ENCODE measurements at places on chromosomes 12 and 14. TPM values are rescaled to one million over a fixed set of nuclear protein-coding genes. Genes with fewer than 3 reads are reported as not detected.
A peak's percentile ranks its signal among the peaks of the same experiment; 100 is the strongest.

DNA sequence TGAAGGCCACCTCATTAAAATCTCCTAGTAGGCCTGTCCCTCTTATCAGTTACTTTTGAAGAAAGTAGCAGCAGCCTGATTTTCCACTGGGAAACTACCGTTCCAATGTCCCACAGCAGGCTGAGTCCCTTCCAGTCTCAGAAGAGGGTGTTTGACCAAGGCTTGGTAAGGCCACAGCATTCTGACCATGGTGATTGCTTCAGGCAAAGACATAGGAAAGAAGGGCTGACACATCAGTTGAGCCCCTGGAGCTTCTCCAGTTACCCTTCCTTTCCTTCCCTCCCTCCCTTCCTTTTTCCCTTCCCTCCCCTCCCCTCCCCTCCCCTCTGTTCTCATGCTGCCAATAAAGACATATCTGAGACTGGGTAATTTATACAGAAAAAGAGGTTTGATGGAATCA lies 234.3 kb upstream of the NOS1 start:
- H3K36me3 ChIP-seq, result peaks cover 1% of the 10 kb centered on the region
- no peak overlapping the region for H3K27ac ChIP-seq
- no peak for DNase-seq
- H3K4me3 ChIP-seq, result no peak overlapping the region

Gene PROX2
- not detected for total RNA-seq

DNA sequence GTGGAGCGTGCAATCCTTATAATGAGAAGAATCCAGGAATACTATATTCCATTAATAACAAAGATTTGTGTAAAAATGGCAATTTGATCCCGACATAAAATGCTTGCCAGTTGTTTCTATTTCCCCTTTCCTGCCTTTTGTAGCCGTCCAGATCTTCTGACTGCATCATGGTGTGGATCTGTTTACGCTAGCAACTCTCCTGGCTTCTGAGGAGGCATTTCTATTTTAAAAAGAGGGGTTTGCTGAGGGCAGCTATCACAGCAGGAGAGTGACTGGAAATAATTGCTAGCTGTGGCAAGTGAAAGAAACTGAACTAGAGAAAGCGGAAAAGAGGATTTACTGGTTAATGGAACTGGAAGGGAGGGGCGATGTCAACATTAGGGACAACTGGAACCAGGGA lies 145.6 kb downstream of the ATP23 start:
- no peaks in the 10 kb centered on the region for H3K36me3 ChIP-seq
- DNase-seq, result no peak
- H3K27me3 ChIP-seq, result peaks cover 8% of the 10 kb centered on the region
- H3K4me3 ChIP-seq, result no peak overlapping the region
- peaks cover 2% of the 10 kb centered on the region for H3K4me1 ChIP-seq
- H3K27ac ChIP-seq, result no peak overlapping the region

- H3K27ac ChIP-seq, result no peak overlapping the region
- H3K4me3 ChIP-seq, result no peak overlapping the region
- H3K36me3 ChIP-seq, result peaks cover 2% of the 10 kb centered on the region
- peaks cover 3% of the 10 kb centered on the region for H3K4me1 ChIP-seq
- no peak for DNase-seq
- peaks cover 10% of the 10 kb centered on the region for H3K27me3 ChIP-seq
Observed at GRCh38 chr12:77625441-77625840, 205.3 kb upstream of the NAV3 start.

GRCh38 chr12:64029013-64029857 lies 184.7 kb downstream of the SRGAP1 start:
- H3K4me1 ChIP-seq, result peaks cover 50% of the 10 kb centered on the region
- no peak overlapping the region for H3K4me3 ChIP-seq
- no peaks in the 10 kb centered on the region for H3K27me3 ChIP-seq
- peak overlapping the region; percentile 83 for H3K27ac ChIP-seq
- H3K36me3 ChIP-seq, result peaks cover 2% of the 10 kb centered on the region
- DNase-seq, result no peak

DNA sequence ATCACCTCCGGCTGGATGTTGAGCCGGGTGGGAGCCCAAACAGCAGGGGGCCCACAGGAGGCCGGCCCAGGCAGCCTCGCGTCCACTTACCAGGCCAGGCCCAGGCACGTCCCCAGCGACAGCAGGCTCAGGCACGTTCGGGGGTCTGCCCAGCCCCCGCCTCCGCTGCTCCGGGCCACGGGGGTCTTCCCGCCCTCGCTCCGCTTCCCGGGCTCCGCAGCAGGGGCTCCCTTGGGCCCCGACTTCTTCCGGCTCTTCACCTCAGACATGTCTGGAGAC lies 216 bp downstream of the IKBIP start:
- DNase-seq, result peak; percentile 91
- H3K4me1 ChIP-seq, result peaks cover 51% of the 10 kb centered on the region
- H3K27ac ChIP-seq, result peak overlapping the region; percentile 97
- H3K36me3 ChIP-seq, result peaks cover 7% of the 10 kb centered on the region

DNA sequence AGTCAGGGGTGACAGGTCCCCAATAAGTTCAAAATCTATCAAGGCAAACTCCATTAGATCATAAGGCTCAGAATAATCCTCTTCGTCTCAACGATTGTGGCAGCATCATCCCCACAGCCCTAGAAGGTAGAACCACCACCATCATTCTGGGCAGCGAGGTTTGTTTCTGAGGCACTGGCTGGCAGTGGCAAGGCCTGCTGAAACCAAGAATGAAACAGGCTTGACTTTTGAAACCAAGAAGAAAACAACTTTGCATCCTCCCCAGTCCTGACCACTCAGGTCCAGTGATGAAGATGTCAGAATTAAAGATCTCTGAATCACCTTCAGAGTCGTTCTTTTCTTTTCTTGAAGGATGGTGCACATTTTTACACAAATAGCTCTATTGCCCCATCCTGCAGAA lies 152.6 kb upstream of the SYT1 start:
- H3K27me3 ChIP-seq, result peaks cover 2% of the 10 kb centered on the region
- no peak for DNase-seq
- H3K4me3 ChIP-seq, result no peak overlapping the region
- H3K27ac ChIP-seq, result no peak overlapping the region

Gene MYBPC1
- not detected for total RNA-seq

Gene ATG14
- 11.1 TPM for total RNA-seq

Gene CLEC4A
- 1.1 TPM for total RNA-seq

Gene SLC4A8
- 2.4 TPM for total RNA-seq

Gene PTPRR
- not detected for total RNA-seq

DNA sequence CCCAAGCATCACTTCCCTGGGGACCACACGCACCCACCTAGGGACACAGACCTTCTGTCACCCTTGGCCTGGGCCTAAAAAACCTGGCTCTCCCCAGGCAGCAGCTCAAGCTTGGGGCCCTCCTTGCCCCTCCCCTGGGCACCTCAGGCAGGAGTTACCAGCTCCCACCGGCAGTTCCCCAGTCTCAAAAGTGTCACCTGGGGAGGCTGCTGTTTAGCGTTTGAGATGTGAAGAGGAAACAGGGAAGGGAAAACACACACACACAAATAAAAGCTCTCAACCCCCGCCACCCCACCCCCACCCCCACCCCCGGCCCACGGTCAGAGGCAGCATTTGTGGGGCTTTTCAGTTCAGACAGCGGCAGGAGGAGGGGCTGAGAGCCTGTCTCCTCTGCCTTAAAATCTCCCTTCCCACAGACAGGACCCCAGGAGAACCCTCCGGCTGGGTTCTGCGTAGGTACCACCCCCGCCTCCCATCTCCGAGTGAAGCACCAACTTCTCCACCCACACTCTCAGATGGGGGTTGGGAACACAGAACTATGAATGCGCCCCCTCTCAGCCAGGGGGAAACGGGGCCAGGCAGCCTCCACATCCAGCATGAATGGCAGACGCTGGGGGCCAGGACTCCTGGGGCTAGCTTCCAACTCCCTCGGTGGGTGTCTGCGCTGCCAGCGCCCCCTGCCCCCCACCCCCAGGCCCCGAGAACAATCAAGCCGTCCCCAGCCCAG lies 3.0 kb downstream of the NCOR2 start:
- H3K4me3 ChIP-seq, result no peak overlapping the region
- peak; percentile 59 for DNase-seq
- no peaks in the 10 kb centered on the region for H3K36me3 ChIP-seq
- H3K27ac ChIP-seq, result no peak overlapping the region
- no peaks in the 10 kb centered on the region for H3K27me3 ChIP-seq

Gene RAPGEF3
- total RNA-seq, result 1.3 TPM

DNA sequence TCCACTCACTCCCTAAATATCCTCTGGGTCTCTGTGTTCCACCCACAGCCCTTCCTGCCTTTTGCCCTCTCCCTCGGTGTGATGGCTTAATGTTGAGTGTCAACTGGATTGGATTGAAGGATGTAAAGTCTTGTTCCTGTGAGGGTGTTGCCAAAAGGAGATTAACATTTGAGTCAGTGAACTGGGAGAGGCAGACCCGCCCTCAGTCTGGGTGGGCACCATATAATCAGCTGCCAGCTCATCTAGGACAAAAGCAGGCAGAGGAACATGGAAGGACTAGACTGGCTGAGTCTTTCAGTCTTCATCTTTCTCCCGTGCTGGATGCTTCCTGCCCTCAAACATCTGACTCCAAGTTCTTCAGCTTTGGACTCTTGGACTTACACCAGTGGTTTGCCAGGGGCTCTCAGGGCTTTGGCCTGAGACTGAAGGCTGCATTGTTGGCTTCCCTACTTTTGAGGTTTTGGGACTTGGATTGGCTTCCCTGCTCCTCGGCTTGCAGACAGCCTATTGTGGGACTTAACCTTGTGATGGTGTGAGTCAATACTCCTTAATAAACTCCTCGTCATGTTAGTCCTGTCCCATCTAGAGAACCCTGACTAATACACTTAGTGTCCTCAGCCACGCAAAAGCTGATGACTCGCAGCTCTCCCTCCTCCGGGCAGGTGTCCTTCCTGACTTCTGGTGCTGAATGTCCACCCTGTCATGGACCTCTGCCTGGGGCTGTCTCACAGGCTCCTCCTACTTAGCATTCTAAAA lies 5.9 kb downstream of the DGLUCY start:
- no peak for DNase-seq
- no peak overlapping the region for H3K4me3 ChIP-seq
- H3K27me3 ChIP-seq, result no peaks in the 10 kb centered on the region
- peaks cover 10% of the 10 kb centered on the region for H3K36me3 ChIP-seq

- H3K27me3 ChIP-seq, result no peaks in the 10 kb centered on the region
- no peak overlapping the region for H3K27ac ChIP-seq
- no peak overlapping the region for H3K4me3 ChIP-seq
- DNase-seq, result no peak
- peaks cover 21% of the 10 kb centered on the region for H3K4me1 ChIP-seq
Observed at GRCh38 chr14:92728759-92729364, 19.6 kb downstream of the LGMN start.

Gene IFI27
- 1.5 TPM for total RNA-seq

- H3K27me3 ChIP-seq, result no peaks in the 10 kb centered on the region
- H3K36me3 ChIP-seq, result no peaks in the 10 kb centered on the region
- DNase-seq, result no peak
- no peak overlapping the region for H3K4me3 ChIP-seq
- no peak overlapping the region for H3K27ac ChIP-seq
Observed at GRCh38 chr12:77998236-77998786, 167.6 kb downstream of the NAV3 start.

- DNase-seq, result no peak
- no peak overlapping the region for H3K27ac ChIP-seq
- peaks cover 7% of the 10 kb centered on the region for H3K27me3 ChIP-seq
- no peaks in the 10 kb centered on the region for H3K36me3 ChIP-seq
- H3K4me1 ChIP-seq, result no peaks in the 10 kb centered on the region
- no peak overlapping the region for H3K4me3 ChIP-seq
Observed at GRCh38 chr14:38138473-38139138, 69.1 kb upstream of the SSTR1 start.

Gene CRACR2A
- 0.82 TPM for total RNA-seq

DNA sequence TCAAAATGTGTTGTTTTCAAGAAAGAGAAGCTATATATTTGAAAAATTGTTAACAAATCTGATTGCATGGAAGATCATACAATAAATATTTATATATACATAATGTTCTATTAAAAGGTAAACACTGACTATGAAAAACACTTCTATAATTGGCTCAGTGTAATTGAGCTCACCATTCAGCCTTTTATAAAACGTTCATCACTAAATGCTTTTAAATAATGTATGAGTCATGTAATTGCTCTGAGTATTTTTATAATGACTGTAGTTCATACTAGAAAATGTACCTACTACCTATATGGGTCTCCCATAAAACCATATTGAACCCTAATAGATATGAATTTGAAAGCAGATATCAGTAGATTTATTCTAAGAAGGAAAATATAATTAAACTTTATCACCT lies 240.4 kb upstream of the MGAT4C start:
- no peaks in the 10 kb centered on the region for H3K4me1 ChIP-seq
- H3K36me3 ChIP-seq, result peaks cover 2% of the 10 kb centered on the region
- H3K27me3 ChIP-seq, result peaks cover 4% of the 10 kb centered on the region
- H3K4me3 ChIP-seq, result no peak overlapping the region
- no peak overlapping the region for H3K27ac ChIP-seq

DNA sequence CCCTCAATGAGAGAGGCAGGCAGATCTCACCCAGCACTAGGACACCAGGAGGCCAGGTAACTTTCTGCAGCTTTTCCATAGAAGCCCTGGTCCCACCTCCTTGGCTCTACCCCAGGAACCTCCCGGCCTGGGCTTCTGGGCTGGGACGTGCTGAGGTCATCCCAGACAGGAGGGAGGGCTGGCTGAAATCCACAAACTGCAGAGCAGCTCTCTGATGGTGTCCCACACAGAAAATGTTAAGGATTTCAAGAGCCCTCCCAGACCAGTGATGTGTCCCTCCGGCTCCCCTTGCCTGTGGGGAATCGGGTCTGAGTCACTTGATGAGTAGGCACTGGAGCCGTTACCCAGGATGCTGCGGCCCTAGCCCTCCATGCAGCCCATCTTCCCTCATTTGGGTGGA lies 124.1 kb downstream of the ESRRB start:
- no peaks in the 10 kb centered on the region for H3K36me3 ChIP-seq
- no peak overlapping the region for H3K27ac ChIP-seq
- peaks cover 19% of the 10 kb centered on the region for H3K27me3 ChIP-seq

GRCh38 chr12:132610866-132611602 lies 652 bp upstream of the LRCOL1 start:
- H3K27ac ChIP-seq, result no peak overlapping the region
- no peak overlapping the region for H3K4me3 ChIP-seq
- peaks cover 12% of the 10 kb centered on the region for H3K4me1 ChIP-seq
- H3K27me3 ChIP-seq, result peaks cover 45% of the 10 kb centered on the region

DNA sequence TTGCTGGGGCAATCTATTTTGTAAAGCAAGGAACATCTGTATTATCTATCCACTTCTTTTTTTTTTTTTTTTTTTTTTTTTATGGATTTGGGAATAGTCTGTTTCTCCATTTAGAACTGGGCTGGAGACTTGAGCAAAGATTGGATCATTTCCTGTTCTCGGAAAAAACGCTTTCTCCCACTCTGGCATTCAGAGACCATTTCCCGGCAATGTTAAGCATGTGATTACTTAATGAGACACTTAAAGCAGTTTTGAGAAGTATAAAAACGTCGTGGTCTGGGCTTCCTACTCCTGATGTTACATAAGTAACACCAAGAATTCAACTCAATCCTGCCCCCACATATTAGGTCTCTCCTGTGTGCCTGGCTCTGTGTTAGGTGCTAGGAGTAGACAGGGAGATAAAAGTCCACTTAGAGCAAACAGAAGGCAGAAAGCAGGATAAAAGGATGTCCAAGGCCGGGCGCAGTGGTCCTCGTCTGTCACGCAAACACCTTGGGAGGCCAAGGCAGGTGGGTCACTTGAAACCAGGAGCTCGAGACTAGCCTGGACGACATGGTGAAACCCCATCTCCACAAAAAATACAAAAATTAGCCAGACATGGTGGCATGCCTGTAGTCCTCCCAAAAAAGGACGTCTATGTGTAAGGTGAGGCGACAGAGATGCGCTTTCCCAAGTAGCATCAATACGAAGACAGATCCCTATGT lies 152.1 kb upstream of the GSC start:
- no peaks in the 10 kb centered on the region for H3K36me3 ChIP-seq
- no peak overlapping the region for H3K4me3 ChIP-seq
- peak overlapping the region; percentile 51 for H3K27ac ChIP-seq
- H3K27me3 ChIP-seq, result no peaks in the 10 kb centered on the region
- DNase-seq, result no peak

Gene SLC6A13
- total RNA-seq, result not detected
